ENCODE measurements at places on chromosomes 5 and 9. TPM values are rescaled to one million over a fixed set of nuclear protein-coding genes. Genes with fewer than 3 reads are reported as not detected.

DNA sequence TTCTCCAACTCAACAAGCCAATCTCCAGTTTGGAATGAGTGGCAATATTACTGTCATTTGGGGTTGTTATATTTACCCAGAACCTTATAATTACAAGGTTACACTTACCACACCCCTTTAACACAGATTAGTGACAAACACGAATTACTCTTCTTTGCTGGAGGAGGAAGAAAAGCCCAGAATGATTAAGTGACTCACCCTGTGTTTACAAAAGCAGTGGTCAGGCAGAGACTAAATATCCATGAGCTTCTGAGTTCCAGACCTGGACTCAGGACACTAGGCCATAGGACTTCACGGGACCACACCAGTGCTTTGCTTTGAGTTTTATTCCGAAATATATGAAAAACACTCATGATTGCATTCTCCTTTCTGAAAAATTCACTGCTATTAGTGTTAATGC, 370.8 kb downstream of the TLE1 start:
- DNase-seq: no peak

The PTGER4 gene
- total RNA-seq: 53.7 TPM

DNA sequence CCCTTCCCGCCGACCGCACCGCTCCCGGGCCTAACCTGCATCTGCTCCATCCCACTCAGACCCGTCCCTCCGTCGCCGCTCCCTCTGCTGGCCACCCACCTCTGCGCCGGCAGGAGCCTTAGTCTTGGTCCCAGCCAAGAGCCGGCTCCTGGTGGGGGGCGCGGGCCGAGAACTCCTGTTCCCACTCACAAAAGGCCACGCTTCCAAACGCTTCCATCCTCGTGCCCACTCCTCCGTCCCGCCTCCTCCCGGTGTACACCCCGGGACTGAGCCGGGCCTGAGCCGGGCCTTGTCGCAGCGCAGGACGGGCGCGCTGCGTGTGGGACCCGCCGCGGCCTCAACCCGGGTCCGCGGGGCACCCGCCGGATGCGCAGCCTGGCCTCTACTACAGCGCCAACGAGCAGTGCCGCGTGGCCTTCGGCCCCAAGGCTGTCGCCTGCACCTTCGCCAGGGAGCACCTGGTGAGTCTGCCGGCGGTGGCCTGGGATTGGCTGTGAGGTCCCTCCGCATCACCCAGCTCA, 7.5 kb downstream of the ADAMTS13 start:
- peak; percentile 30 for DNase-seq

DNA sequence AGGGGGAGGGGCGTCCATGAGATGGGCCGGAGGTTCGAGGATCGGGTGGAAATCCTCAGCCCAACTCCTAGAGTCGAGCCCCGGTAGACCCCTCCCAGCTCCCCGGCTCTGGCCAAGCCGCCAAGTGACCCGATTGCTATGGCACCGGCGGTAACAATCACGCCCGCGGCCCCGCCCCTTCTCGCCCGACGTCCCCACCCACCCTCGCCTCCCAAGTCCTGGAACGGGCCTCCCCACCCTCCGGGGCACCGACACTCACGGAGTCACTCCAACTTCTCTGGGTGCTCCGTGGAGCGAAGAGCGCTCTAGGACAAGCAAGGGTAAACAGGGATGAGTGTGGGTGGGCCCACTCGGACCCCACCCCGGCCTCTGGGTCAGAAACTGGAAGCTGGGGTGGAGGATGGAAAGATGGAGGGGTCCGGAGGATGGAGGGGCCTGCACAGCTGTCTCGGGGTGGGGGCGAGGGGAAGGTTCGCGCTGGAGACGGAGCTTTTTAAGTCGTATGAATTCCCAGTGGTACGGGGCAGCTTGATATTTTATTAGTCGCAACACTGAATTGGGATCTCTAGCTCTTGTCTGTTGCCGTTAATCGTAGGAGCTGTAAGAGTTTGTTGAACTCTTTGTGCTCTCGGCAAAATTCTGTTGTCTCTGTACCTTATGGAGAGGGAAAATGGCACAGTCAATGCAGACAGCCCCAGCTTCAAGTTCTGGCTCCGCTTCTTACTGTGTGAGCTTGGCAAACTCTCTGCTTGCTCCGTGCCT, at the start of gene SPACA9:
TSS of gene SPACA9 (plus strand) at position 204 of the 762 bp plus-strand sequence. CDS start 5,050 bp downstream, outside the sequence.
- DNase-seq: peak; percentile 53

DNA sequence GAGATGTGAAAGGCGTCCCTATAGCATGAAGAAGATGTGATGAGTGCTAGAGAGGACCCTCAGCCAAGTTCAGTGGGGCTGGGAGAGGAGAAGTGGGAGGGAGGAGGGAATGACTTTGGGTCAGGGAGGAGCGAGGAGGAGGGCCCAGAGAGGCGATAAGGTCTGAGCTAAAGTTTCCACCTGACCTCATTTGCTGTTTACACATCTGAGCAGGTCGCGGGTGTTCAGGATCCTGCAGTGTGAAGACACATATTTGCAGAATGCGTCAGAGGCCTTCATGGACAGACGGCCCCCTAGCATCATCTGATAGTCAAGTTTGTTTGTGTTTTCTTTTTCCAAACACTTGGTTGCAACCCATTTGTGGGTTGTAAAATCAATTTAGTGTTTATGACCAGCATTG, 18.9 kb upstream of the IGFBPL1 start:
- DNase-seq: no peak

DNA sequence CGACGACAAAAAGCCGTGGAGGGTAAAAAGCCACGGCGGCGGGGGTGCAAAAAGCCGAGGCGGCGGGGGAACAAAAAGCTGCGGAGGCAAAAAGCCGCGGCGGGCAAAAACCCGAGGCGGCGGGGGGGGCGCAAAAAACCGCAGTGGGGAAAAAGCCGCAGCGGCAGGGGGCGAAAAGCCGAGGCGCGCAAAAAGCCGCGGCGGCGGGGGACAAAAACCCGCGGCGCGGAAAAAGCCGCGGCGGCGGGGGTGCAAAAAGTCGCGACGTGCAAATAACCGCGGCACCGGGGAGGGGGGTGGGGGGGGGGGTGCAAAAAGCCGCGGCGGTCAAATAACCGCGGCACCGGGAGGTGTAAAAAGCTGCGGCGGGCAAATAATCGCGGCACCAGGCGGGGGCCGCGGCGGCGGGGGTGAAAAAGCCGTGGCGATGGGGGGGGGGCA, 511.5 kb downstream of the FOXD4L5 start:
- DNase-seq: peak; percentile 6

The EPB41L4B gene
- 0.17 TPM for total RNA-seq

The PPP2R2B gene
- 1.1 TPM for total RNA-seq

GRCh38 chr5:75067434-75067833, 15.1 kb upstream of the GCNT4 start:
- no peak for DNase-seq

DNA sequence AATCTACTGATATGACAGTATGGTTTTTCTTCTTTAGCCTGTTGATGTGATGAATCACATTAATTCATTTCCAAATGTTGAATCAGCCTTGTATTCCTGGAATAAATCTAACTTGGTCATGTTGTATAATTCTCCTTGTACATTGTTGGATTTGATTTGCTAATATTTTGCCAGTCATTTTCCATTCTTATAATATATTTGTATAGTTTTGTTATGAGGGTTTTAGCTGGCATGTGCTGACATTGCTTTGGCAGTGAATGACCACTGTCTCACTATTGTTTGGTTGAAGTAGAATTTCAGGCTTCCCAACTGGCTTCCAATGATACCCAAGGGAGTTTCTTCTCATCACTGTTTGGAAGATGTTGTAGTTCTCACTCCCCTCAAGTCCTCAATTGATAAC, 983.0 kb upstream of the PTPRD start:
- DNase-seq: no peak

DNA sequence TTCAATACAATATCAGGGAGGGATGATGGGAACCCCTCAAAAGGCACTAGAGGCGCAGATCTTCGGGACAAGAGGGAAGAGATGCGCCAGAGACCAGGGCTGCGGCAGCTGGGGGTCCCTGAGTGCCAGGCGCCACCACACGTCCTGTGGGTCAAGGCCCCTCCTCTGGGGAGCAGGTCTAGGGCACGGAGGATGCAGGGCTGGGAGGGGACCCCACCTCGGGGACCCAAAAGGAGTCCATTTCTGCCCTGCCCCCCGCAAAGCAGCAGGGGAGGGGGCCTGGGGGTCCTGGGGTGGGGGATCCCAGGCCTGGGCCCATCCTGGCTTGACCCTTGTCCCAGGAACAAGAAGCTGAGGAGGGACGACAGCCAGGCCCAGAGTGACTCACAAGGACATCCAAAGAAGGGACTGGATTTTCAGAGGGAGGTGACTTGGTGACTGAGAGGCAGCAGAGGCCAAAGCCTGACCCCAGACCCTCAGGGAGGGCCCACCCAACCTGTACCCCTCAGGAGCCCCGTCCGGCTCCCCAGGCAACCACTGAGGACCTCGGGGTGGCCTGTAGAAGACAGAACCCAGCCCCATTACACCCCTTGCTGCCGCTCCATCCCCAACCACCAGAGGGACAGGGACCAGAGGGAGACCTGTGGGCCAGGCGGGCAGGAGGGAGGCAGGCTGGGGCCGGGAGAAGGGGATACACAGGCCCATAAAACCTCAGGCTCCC, 54.2 kb downstream of the LRSAM1 start:
- DNase-seq: peak; percentile 46

- no peak for DNase-seq
Observed at GRCh38 chr9:99192786-99193465, 28.8 kb downstream of the ALG2 start.

GRCh38 chr5:91281401-91281800, 101.7 kb downstream of the ARRDC3 start:
- no peak for DNase-seq

DNA sequence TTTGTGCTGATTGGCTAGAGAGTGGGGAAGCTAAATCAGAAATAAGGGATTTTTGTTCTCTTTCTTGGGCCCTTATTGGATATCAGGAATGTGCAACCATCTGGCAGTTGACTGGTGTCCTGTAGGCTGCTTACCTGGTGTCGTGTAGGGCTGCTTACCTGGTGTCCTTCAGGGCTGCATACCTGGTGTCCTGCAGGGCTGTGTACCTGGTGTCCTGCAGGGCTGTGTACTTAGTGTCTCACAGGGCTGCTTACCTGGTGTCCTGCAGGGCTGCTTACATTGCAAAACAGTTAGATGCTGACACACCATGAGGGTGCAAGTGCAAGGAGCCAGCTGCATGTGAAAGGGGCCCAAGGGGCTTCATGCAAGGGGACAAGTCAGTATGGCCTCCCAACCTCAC, 249.3 kb downstream of the ICE1 start:
- DNase-seq: no peak

The TPPP gene
- total RNA-seq: 0.55 TPM

GRCh38 chr5:161546095-161546469, 443 bp downstream of the GABRB2 start:
- DNase-seq: no peak

The TGFBR1 gene
- 25.4 TPM for total RNA-seq

The PCDHGA11 gene
- total RNA-seq: 0.05 TPM

The DPYSL3 gene
- total RNA-seq: not detected

DNA sequence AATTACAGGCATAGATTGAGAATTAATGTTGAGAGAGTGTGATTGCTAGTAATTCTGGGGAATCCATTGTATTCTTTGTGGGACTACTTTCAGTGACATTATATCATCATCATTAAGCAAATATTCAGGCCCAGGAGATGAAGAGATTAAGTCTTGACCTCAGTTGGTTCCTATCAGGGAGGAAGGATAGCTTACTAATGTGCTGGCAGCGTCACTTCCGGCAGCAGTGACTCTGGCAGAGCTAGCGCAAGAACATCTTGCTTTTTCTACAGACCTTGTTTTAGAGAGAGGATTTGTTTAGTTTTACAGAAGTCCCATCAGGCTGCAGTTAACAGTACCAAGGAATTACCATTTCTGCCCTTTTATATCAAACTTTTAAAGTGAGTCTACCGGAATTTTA, 20.3 kb downstream of the OSTF1 start:
- no peak for DNase-seq

DNA sequence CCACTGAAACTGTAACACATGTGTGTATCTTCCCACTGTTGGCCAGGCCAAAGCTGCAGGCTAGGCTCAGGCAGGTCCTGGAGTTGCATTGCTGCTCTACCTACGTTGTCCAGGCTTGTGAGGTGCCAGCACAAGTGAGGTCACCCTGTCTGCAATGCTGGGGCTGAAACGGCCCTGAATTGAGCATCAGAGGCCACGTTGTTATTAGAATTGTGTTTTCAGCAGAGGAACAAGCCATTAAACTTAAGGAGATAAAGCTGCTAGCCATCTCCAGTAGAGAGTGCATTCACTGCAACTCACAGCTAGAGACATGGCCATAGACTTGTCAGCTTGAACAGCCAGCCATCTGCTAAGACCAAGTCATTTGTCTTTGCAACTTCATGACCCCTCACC, 191.8 kb downstream of the SEMA6A start:
- DNase-seq: no peak

The SLC36A2 gene
- not detected for total RNA-seq

DNA sequence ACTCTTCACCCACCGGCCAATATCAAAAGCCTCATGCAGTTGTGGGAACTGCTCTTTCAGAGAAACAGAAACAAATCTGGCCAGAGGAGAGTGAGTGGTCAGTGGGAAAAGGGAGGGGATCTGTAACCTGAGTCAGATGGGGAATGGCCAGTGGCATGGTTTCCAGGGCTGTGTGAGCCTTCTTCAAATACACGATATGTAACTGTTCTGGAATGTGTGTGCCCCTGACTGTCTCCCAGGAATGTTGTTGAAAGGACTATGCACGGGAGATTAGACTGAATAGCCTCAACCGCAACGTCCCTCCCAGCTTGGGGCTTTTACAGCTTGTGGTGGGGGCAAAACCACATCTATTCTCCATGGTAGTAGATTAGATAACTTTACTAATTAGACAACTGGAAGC, 60.8 kb downstream of the SH3TC2 start:
- DNase-seq: no peak

The TMEM232 gene
- total RNA-seq: 0.92 TPM

- no peak for DNase-seq
Observed at GRCh38 chr9:95971815-95972214, 96.3 kb downstream of the ERCC6L2 start.

The PCDHB3 gene
- total RNA-seq: not detected

DNA sequence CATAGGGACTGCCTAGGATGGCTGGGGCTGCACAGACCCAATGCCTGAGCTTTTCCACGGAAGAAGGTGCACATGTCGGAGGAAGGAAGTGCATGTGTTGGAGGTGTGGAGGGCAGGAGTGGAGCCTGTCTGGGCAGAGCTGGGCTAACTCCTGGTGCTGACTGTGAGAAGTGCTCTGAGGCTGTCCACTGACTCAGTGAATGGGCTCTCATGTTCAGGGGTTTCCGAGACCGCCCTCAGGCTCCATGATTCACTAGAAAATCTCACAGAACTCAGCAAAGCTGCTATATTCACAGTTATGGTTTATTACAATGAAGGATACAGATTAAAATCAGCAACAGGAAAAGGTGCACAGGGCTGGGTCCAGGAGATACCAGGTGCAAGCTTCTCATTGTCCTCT, 37.2 kb downstream of the NTNG2 start:
- no peak for DNase-seq

DNA sequence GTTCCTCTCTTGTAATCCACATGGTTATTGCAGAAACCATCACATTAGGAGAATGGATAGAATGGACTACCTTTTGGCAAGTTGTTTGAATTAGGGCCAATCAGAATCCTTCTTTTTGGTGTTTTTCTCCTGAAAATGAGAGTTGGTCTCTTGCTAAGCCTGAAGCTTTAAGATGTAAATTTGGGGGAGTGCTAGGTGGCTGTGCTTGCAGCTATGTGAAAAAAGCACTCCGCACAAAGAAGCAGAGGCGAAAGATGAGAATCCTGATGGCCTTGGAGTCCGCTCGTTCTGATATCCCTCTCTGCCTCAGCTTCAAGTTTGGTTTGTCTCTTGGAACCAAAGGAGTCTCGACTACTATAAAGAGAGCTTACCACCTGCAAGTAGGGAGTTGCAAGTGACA, 63.6 kb downstream of the INIP start:
- DNase-seq: no peak

The ANKRD18B gene
- 0.31 TPM for total RNA-seq

Data from activated CD4-positive, alpha-beta memory T cell treated with anti-CD3 and anti-CD28 coated beads for 36 hours (primary cell).